T-helper 1 cell (primary cell): ENCODE measurements at places on chromosomes 5 and 9.

GRCh38 chr9:82621447-82621846 is 441.5 kb downstream of the RASEF start:
- no peak for DNase-seq

DNA sequence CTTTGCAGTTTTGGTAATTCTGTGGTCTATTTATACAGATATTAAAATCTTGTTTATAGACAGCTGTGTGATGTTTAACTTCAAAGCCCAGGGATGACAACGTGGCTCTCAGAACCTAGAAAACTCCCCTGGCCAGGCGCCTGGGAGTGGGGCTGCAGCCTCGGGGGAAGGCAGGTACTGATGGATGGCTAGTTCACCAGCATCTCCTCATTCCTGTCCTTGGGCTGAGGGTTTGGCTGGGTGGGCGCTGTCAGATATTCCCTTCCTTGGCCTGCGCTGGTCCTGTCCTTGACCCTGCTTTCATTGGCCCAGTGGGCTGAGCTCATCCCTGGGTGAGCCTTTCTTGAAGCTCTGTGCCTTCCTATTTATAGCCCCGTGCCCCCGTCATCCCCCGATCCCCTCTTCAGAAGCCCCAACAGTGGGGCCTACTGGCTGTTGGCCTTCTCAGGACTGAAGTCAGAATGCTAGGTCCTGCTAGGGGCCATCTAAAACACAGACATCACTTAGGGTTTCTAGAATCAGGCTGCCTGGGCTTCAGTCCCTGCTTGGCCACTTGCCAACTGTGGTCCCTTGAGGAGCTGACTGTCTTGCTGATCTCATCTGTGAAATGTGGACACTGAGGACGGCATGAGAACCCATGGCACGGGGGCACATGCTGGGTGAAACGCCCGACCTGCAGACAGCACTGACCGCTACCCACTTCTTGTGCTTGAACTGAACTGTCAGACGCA is 20.9 kb downstream of the SH3GLB2 start:
- DNase-seq: no peak

DNA sequence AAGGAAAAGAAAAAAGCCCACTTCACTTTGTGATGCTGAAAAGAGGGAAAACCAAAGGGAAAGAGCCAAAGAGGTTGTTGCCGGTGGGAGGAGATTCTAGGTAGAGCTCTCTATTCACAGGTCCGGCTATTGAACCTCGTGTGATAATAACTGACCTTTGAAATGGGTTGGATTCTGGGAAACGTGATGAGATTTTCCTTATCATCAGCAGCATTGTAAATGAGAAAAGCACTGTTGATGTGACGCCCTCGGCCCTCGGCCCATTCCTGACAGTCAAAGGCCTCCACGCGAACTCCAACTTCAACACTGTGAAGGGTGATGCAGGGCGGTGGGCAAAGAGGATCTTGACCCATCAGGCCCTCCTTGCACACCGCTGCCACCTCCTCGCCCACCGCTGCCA is 43.3 kb downstream of the ZCCHC9 start:
- DNase-seq: no peak

- DNase-seq: no peak
Observed at GRCh38 chr9:18317896-18318295, 156.1 kb upstream of the ADAMTSL1 start.

GRCh38 chr9:13728131-13728530 is 448.6 kb upstream of the MPDZ start:
- DNase-seq: no peak

DNA sequence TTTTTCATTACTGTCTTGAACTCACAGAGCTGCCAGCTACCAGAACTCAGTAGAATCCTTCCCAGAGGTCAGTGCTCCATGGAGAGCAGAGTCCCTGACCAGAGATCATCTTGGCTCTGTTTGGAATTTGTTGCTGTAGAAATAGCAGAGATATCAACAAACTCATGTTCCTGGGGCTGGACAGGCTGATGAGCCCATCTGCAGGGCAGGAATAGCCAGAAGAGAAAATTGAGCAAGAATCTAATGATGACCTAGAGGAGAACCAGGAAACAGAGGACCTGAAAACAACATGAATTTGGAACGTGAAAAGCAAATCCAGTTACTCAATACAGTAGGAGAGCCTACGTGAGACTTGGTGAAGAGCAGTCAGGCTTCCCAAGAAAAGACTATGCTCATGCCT is 437.8 kb downstream of the PLK2 start:
- no peak for DNase-seq

DNA sequence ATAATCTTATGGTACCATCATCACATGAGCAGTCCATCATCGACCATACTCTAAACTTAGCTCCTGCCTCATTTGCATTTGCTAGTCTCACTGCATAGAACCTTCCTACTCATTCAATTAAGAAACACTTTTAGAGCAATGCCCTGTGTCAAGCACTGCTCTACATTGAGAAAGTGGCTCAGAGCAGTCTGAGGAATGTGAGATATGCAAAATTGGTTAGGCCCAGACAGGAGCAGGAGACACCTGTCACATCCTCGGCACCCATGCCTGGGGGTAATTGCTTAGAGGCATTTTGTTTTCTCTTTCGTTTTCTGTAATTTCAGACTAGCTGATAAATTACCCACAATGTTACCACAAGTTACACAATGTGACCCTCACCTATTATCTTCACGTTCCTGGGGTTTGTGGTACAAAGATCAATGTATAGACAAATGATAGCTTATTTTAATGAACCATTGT is 4.9 kb upstream of the RARS1 start:
- DNase-seq: no peak

- peak; percentile 48 for DNase-seq
Observed at GRCh38 chr9:132169672-132170392, 8.0 kb downstream of the NTNG2 start.

DNA sequence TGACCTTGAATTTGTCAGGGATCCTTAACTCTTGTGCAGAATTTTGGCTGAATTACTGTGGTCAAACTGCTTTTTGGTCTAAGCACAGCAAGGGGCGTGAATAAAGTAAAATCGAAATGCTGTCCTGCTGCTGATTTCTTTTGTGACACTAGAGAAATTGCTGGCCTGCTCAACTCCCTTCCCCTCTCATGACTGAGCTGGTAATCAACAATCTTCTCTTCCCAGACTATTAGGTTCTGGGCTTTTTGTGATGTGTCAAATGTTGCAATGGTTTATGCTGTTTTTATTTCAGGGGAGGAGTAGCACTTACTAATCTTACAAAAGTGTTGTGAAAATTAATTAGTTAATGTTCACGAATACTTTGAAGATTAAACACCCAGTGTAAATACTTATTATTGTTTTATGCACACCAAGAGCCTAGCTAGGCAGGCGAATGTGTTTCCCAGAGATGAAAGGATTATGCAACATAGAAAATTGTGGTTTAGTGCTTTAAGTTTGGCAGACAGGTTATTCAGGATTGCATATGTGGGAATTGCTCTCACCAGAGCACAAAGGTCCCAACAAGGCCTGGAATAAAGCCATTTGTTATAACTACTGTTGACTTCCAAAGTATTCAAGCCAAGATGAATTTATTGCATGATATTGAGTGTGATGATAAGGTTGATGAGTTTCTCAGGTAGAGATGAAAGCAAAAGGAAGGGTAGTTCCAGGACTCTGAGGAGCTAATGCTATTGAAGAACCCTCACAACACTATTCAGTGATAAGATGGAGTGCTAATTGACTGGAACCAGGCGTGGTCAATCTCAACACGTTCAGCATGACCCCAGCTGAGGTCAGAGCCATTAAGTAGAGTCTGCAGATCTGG is 280.7 kb upstream of the ZNF608 start:
- no peak for DNase-seq

DNA sequence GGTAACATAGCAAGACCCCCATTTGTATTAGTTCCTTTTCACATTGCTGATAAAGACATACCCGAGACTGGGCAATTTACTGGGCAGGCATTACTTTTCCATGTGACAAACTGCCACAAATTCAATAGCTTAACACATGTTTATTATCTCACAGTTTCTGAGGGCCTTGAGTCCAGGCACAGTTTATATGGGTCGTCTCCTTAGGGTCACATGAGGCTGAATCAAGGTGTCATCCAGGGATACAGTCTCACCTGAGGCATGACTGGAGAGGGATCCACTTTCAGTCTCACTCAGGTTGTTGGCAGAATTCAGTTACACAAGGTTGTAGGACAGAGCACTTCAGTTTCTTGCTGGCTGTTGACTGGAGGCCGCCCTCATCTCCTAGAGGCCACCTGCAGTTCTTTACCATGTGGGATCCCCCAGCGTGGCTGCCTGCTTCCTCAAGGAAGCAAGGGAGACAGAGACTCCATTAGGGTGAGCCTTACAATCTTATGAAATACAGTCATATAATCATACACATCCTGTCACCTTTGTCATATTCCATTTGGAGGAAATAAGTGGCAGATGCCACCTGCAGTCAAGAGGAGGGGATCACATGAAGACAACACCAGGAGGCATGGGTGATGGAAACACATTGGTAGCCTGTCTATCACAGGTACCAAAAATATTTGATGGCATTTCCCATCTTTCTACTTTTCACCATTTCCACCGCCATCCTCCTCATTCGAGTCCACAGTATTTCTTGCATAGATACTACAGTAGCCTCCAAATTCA is 15.1 kb upstream of the ERAP1 start:
- peak; percentile 16 for DNase-seq

- no peak for DNase-seq
Observed at GRCh38 chr9:35568196-35568595, 36.9 kb upstream of the TESK1 start.

- DNase-seq: no peak
Observed at GRCh38 chr5:66551945-66552344, 44.2 kb upstream of the MAST4 start.

DNA sequence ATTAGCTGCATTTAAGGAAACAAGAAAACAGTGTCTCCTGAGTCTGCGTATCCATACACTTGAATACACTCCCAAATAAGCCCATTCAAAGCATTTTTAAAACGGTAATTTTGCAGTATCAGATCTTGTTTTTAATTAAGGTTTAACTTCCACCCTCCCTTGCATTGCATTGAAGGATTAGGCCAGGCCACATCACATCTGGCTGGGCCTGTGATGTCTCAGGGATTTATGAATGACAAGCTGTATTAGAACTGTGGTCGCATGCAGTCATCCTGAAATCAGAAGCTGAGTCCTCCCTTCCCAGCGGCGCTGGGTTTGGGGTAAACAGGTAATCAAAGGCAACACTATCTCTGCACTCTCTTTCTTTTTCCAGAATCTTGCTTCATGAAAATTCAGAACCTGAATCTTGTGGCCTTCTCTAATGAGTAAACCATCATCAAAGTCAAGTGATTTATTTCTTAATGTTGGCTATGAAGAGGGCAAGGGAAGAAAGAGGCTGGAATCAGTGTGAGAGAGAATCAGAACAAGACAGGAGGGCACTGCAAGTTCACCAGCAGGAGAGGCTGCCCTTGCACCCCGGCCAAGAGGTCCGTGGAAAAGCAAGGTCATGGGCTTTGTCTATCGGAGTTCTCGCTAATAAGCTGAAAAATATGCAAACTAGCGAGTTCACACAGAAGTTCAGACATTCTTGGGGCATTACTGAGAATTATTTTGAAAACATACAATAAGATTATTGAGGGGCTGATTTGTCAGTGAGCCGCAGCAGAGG is 80.0 kb upstream of the ZSWIM6 start:
- DNase-seq: no peak

DNA sequence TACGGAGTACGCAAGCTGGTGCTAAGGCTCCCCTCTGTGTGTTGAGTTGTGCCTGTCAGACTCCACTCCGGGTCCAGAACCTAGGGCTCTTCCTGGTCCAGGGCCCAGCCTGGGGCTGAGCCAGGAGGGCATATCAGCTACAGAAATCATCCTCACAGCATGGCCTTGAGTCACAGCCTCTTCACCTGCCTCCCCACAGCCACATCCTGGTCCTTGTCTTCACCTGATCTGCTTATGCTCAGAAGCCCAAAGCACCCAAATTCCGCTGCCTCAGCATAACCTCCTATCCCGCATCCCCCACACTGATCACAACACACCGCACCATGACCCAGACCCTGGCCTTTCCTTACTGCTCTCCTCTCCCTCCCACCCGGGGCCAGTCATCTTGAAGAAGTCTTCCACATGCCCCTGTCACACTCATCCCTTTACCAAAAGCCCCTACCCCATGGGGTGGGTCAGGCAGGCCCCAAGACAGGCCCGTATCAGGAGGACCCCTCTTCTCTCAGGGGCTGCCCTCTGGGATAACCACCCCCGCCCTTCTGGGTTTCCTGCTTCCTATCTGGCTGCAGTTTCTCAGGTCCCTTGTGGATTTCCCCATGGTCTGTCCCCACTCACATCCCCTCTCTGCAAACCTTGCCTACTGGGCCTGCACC is 1.3 kb upstream of the IL3 start:
- peak; percentile 18 for DNase-seq

GRCh38 chr9:100111235-100111634 is 12.2 kb downstream of the INVS start:
- DNase-seq: no peak

DNA sequence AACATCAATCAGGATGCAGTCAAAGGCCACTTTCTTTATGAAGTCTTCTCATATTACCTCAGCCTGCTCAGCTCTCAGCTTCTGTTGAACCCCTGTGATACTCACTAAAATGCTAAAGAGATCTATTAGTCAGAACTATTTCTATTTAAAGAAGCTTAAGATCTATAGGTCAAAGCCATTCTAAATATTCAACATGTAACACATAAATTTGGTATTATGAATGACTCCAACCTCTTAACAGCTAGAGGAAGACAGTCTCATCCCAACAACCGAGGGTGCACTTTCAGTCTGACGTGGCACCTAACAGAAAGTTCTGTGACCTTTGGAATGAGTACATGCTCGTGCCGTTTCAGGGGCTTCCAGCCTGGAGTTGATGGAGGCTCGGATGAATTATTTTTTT is 301.5 kb upstream of the VLDLR start:
- DNase-seq: no peak

GRCh38 chr9:110220809-110221208 is 12.8 kb upstream of the C9orf152 start:
- no peak for DNase-seq

DNA sequence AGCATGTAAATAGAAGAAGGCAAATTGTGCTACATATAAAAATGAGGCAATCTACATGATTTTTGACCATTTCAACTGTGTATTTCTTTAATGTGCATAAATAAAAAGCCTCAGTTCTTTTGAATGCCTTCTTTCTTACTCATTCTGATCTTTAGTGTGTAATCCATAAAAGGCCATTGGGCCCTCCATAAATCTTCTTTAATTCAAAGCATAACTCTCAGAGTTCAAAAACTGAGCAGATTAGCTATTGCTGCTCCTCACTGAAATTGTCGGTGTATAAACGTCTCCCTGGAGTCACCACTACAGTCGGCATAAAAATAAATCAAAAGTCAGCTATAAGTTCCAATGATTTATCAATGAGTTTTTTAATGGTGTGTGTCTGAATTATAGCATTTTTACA is 45.3 kb upstream of the ADAMTSL1 start:
- no peak for DNase-seq

GRCh38 chr5:146082798-146083197 is 22.6 kb downstream of the PLAC8L1 start:
- DNase-seq: peak; percentile 52

GRCh38 chr9:127979333-127980059 is 1.3 kb downstream of the EEIG1 start:
- DNase-seq: no peak

DNA sequence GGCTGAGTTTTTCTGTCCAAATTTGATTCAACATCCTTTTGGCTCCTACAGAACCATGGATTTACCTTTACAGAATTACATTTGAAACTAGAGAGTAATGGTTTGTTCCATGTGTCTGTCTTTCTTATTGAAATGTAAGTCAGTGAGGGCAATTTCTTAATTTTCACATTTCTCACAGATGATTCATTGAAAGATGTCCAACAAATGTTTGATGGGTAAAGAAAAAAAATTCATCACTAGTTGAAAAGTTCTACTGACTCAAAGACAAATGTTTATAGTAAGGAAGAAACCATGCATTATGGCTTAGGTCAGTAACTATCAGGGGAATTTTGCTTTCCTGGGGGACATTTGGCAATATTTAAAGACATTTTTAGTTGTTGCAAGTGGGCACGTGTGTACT is 131.6 kb upstream of the TRPM3 start:
- no peak for DNase-seq
